ENCODE measurements at places on chromosomes 16 and 17. TPM values are rescaled to one million over a fixed set of nuclear protein-coding genes. Genes with fewer than 3 reads are reported as not detected.

DNA sequence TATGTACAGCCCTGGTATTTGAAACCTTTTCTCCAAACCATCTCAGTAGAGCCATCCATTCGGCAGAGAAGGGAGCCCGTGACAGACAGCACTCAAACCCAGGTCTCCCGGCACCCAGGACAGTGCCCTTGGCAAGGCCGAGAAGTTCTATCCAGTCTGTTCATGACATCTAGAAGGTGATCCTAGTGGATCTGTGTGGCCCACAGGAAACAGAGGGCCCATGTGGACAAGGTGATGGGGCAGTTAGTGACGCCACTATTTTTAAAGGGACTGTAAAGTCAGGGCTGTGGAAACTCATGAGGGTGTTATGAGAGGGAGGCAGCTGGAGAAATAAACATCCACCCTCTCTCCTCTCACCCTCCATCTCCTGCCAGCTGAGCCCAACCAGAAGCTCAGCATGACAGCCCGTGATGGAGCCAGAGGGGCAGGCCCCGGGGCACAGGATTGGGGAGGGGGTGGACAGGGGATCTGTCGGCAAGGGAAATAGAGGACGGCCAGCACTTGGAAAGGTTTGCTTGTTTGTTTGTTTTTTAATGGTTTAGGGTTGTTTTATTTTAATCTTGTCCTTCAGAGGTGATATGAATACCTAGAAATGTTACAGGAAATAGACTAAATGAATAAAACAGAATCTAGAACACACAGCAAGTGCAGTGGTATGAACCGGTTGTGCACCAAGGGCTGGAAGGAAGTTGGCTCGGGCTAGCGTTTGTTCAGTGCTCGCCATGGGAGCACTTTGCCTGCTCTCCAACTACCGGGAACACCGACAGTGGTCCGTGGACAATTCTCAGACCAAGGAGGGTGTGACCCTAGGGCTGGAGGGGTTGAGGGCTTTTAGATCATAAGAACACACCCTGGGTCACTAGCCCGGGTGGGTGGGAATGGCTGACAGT is 17.1 kb downstream of the MYLK3 start:
- no peak for DNase-seq

DNA sequence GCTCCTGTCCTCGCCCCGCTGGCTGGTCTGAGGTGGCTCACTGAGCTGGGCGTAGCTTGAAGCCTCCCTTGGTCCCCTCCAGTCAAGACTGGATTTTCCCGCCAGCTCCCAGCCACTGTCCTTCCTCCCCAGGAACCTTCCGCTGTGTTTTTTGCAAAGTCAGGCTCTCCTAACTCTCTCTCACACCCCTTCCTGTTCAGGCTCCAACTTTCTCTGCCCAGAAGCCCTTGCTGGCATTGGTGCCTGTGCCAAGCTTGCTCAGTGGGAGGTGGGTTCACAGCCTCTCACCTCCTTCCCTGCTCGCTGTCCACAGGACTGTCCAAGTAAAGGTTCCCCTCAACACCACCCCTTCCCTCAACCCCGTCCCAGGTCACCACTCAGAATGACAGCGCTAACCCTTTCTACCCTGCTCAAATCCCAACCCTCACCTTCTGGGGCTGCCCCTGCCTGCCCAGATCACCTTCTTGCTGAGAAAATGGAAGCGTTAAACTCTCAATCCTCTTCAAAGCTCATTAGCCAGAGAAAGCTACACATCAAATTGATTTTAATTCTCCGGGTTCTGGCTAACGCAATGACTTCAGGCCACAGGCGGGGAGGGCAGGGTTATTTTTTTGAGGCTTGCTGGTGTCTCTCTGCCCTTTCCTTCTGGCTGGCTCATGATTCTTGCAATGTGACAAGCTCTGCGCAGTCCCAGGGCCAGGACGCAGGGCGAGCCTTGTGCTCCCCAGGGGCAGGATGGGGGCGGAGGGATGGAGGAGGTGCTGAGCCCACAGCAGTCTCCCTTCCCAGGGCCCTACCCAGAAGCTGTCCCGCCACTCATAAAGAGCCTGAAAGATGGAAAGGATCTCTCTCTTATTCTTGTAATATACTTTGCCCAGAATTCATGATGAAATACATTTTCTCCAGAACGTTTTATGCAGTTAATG is 357.2 kb upstream of the TNRC6C start:
- DNase-seq, result no peak

- no peak for DNase-seq
Measured at GRCh38 chr17:17886726-17887125, 49.9 kb upstream of the SREBF1 start.

Gene SHISA6
- not detected for total RNA-seq

GRCh38 chr16:15052747-15053476 is 3.0 kb downstream of the NTAN1 start:
- no peak for DNase-seq

Gene SOX15
- total RNA-seq, result 1.8 TPM

DNA sequence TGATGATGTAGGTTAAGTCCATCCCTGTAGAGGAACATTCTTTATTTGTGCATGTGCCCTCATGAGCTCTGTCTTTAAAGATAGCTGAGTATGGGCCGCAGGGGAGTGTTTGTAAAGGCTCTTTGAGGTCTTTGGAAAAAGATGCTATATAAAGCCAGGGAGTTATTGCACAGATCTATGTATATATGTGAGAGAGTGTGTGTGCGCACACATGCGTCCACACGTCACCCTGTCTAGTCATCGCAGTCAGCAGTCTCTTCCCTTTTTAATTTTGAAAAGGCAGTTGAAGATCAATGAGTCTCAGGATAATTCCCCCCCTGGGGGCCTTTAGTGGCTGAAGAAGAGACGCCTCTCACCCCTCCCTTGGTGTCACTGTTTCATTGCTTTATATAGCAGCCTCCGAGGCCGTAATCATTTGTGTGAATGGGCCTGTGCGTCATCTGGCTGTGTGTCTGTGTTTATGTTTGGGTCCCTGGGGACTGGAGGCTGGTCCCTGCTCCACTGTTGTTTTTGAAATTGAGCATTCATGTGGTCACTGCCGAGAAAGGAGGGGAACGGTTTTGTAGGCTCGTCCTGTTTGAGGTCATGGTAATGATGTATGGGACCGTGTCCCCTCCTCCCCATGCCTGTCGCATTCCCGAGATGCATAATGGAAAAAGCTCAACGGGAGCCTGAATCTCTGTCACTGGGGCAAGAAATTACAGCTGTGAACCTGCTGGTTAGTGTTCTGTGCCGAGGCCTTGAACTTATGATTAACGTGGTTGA is 143.9 kb downstream of the SNX29 start:
- no peak for DNase-seq

Measured in HT1080 (cell line).